ENCODE measurements at places on chromosomes 4 and X. TPM values are rescaled to one million over a fixed set of nuclear protein-coding genes. Genes with fewer than 3 reads are reported as not detected.

DNA sequence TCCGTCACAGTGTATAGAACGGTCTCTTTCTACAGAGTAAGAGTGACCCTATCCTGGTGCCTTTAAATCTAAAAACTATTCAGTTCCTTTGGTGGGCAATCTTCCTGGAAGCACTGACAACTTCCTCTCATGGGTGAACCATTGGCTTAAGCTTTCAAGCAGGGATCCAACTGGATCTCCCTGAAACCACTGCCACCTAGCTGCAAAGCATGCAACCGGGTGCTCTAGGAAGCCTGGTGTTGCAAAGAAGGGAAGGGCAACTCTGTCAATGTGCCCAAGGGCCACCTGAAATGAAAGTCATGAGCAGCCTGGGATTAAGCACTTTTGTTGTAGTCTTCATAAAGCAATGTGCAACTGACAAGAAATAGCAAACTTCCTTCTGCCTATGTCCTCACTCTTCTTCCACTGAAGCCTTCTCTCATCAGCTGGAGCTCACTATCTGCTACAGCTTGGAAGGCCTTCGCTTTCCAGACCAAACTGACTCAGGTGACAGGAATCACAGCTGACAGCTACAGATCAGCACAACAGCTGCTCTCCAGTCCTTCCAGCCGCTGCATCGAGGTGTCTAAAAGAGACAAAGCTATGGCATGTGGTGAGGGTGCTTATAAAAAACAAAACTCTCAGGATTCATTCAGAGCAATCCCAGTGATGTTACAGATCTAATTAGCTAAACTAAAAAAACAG is 46.1 kb downstream of the SETD7 start:
- no peak overlapping the region for H3K27ac ChIP-seq
- no peaks in the 10 kb centered on the region for H3K36me3 ChIP-seq
- no peak overlapping the region for H3K4me3 ChIP-seq

DNA sequence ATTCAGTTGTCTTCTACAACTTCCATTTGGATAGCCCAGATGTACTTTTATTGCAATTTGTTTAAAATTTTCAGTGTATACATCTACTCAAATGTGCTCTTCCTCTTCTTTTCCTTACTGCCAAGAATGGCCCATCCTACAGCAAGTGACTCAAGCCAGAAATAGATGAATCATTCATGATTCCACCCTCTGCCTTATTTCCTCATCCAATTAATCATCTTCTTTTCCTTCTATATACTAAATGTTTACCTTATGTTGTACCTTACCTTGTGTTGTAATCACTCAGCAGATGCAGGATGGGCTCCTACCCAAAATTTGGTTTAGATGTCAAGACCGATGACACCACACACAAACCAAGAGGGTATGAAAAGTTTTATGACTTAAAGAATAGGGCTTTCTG is 437.8 kb downstream of the GRXCR1 start:
- DNase-seq, result no peak
- no peaks in the 10 kb centered on the region for H3K36me3 ChIP-seq
- H3K27me3 ChIP-seq, result no peaks in the 10 kb centered on the region

- DNase-seq, result no peak
- H3K27ac ChIP-seq, result no peak overlapping the region
- H3K27me3 ChIP-seq, result no peaks in the 10 kb centered on the region
- H3K36me3 ChIP-seq, result no peaks in the 10 kb centered on the region
These were observed 1.7 kb downstream of the MAGEC3 start for GRCh38 chrX:141839856-141840255.

DNA sequence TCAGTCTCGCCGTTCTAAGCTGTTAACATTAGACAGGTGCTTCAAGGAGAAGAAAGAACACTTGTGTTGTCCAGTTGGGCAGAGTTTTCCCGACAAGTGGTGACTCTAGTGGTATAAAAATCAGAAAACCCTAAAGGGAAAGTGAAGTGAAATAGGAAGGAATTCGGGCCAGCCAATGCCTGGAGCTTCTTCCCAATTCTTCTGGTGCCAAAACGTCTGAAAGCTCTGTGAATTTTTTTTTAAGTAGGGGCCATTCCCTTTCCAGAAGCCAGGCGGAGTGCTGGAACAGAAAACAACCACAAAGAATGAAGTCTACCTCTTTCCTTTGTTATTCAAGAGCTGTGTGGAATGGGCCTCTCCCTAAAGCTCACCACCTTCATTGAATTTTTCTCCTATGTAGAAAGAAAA is 43.1 kb upstream of the PPARGC1A start:
- H3K27me3 ChIP-seq, result no peaks in the 10 kb centered on the region
- peaks cover 20% of the 10 kb centered on the region for H3K4me1 ChIP-seq
- H3K27ac ChIP-seq, result peak overlapping the region; percentile 21
- DNase-seq, result peak; percentile 9
- H3K4me3 ChIP-seq, result no peak overlapping the region

Gene CYBB
- 0.30 TPM for polyA plus RNA-seq

Measured in hepatocyte (in vitro differentiated cells).